ENCODE measurements at places on chromosomes 2 and 18.

DNA sequence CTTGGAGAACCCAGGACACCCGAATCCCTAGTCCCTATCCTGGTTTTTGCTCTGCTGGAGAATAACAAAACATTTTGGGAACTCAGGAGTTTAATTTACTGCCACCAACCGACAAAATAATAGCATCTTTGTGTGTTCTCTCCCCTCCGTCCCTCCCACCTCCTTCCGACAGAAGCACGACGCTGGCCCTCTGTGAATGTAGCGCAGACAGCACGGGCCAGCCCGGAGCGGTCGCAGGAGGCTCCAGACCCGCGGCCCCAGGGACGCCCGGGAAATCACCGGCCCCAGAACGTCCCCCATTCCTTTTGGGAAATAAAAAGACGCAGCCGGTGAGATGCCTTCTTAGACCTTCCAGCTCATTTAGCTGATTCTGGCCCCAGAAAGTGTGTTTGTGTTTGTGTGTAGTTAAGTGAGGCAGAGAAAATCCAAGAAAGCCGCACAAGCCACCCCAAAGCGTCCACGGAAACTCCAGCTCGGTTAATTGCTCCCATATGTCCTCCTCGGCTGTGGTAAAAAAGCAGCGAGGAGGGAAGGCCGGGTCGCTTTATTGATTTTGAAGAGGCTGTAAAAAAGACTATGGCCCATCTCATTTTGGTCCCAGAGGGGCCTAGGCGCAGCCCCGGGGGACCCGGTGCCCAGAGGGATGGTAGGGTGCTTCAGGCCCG is 577 bp upstream of the TANC1 start:
- peak; percentile 79 for DNase-seq

DNA sequence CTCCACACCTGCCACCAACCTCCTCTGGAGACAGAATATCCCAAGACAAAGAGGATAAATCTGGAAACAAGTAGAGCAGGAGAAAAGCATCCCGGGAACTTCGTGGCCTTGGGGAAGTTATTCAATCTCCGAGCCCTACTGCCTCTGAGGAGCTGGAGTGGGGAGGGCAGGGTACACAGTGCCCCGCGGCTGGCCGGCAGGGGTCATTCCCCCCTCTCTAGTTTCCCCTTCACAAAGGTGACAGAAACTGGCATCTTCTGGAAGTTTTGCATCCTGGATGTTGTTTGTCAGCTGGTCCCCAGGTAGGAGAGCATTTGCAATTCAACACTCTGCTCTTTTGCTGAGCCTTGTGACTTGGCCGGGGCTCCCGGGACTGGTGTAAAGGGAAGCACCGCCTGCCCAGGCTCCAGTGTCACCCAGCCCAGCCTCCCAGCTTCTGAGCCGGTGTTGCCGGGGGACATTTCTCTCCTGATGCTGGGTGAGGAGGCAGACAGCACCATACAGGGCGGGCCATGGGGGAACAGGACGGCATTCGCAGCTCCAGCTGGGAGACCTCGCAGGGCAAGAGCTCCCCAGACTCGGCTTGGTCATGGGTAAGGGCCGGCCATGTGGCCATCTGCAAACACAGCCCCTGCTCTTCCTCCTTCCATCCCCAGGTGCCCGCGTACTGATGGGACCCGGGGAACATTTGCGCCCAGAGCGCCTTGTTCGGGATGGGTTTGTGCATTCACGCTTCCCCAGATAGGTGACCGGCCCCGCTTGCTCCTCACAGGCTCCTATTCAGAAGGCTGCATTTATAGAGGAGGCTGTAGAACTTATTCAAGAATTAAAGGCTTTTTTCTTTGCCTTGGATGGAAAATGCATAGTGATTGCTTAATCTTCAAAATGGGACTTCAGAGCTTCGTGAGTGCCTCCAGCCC is 7.4 kb upstream of the NTSR2 start:
- no peak for DNase-seq

GRCh38 chr2:108942888-108943287 is 46.1 kb downstream of the EDAR start:
- DNase-seq = no peak

DNA sequence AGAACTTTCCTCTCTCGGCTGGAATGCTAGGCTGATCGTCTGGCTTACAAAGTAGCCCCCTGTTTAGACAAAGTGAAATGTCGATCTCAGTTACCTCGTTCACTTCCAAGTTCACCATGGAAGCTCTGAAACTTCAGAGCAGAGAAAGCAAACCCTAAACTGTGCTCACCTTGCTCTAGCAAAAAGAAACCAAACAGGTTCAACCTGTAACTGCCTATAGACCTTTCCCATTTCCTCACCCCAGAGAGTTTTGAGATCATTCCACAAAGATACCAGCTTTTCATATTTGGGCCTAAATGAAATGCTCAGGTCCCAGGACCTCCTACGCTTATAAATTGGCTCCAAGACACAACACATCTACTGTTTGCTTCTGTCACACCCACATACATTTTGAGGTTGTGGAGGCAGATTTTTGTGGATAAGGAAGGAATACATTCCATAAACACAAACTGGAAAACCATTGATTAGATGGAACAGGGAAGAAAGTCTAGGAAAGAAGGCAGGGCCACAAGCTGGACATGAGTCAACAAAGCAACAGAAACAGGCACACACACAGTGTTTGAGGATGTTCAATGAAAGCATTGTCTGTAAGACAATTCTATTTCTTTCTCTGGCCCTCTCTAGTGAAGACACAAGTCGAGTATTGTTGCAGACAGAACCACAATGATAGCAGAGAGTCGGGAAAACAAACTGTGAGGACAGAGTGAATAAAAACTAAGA is 52.8 kb upstream of the TGIF1 start:
- DNase-seq = no peak

GRCh38 chr2:46179037-46179621 is 118.1 kb upstream of the EPAS1 start:
- peak; percentile 96 for DNase-seq

GRCh38 chr2:192190474-192190873 is 4.3 kb downstream of the TMEFF2 start:
- DNase-seq = peak; percentile 31

- no peak for DNase-seq
Measured at GRCh38 chr2:120324933-120325332, 21.0 kb upstream of the INHBB start.

DNA sequence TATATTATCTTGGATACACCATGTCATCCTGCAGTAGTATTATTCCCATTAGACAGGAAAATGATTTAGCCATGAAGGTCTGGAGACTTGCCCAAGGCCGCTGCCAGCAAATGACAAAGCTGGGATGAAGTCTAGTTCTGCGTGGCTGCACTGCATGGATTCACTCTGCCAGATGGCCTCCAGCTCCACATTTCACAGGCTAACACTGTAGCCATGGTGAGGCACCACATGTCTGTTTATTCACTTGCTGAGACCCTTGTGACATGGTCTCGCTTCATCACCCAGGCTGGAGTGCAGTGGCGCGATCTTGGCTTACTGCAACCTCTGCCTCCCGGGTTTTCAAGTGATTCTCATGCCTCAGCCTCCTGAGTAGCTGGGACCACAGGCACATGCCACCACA is 31.5 kb upstream of the SCG2 start:
- DNase-seq = no peak

DNA sequence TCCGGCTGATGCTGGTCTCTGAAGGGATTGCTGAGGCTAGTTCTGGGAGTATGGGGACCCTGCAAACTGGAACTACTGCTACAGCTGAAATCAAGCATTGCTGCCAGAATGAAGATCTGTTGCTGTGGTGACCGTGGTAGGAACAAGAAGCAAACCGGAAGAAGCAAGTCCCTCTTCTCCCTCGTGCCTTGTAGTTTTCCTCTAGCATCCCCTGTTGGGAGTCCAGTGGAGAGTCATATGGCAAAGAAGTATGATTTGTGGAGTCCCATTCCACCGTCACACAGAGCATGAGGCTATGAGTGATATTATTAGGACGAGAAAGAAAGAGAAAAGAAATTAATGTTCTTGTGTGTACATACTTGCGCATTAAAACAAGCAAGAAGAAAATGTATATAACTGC is 138.8 kb upstream of the SP5 start:
- no peak for DNase-seq

GRCh38 chr2:120272763-120273481 is 20.3 kb downstream of the RALB start:
- no peak for DNase-seq

DNA sequence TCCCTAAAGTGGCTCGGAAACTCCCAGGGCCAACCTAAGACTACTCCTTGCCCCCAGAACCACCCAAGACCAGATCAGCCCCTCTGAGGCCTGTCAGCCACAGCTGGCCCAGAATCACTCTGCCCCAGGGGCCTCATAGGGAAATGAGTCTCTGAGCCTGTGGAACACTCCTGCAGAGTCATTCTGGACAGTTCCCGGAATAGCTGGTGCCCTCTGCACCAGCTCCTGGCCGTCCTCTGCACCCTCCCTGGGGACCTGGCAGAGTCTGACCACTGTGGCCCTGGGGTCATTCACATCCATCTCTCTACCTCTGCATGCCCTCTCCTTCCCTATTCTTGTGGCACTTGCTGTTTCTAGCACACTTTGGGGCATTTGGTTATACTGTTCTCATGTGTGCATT is 14.6 kb upstream of the TMEM214 start:
- no peak for DNase-seq

DNA sequence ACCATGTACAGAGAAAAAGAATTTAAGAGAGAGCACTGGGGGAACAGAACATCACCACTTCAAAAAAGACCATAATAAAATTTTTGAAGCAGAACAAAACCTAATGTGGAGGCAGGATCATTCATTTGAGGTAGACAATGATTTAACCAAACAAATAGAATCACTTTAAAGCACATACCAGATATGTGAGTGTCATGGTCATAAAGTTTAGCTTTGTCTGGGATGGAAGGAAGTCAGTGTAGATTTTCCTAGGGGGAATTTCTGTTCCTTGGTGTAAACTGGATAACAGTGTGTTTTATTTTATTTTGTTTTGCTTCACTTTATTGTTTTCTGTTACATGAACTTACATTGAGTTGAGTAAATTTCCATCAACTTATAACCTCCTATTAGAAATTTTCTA is 120.8 kb downstream of the CRIM1 start:
- DNase-seq = peak; percentile 53

DNA sequence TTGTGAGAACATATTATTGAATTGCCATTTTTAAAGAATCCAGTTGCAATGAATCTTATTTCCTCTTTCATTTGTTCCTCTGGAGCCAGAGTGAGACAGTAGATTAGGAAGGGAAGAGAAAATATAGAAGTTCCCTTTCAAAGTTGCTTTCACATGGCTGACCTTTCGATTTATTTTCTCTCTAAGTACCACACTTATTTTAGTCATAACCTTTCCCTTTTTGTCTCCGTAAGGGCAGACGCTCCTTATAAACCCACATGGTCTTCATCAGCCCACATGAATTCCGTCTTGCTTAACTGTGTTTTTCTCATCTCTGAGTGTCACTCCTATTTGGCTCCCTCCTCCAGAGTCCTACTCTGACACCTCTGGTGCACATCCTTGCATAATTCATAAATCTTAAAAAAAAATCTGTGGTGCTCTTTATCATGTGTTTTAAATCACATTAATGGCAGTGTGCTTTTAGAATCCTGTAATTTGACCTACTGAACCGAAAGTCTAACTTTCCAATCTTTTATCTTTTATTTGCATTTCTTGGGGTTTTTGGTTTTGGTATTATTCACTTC is 38.5 kb upstream of the ZNF396 start:
- peak; percentile 20 for DNase-seq

DNA sequence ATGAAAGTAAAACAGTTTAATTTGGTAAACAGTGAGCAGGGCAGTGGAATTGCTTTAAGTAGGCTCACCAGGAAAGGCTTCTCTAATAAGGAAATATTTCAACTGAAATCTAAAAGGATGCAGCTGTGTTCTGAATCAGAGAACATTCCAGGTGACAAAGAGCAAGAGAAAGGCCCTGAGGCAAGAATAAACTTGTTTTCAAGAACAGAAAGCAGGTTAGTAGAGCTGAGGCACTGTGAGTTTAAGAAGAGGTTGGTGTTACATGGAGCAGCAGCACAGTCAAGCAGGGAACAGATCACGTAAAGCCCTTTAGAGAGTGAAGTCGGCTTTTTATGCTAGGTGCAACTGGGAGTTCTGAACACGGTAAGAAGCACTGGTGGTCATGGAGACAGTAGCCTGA is 57.0 kb upstream of the SCN1A start:
- peak; percentile 9 for DNase-seq
